ENCODE measurements at places on chromosomes 2 and 18. TPM values are rescaled to one million over a fixed set of nuclear protein-coding genes. Genes with fewer than 3 reads are reported as not detected.

GRCh38 chr2:54161660-54162424 is 46.4 kb downstream of the ACYP2 start:
- DNase-seq = no peak

DNA sequence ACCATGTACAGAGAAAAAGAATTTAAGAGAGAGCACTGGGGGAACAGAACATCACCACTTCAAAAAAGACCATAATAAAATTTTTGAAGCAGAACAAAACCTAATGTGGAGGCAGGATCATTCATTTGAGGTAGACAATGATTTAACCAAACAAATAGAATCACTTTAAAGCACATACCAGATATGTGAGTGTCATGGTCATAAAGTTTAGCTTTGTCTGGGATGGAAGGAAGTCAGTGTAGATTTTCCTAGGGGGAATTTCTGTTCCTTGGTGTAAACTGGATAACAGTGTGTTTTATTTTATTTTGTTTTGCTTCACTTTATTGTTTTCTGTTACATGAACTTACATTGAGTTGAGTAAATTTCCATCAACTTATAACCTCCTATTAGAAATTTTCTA is 120.8 kb downstream of the CRIM1 start:
- DNase-seq = no peak

- no peak for DNase-seq
These were observed 230.0 kb upstream of the EPHA4 start for GRCh38 chr2:221802089-221802488.

Gene OXER1
- 0.41 TPM for total RNA-seq

DNA sequence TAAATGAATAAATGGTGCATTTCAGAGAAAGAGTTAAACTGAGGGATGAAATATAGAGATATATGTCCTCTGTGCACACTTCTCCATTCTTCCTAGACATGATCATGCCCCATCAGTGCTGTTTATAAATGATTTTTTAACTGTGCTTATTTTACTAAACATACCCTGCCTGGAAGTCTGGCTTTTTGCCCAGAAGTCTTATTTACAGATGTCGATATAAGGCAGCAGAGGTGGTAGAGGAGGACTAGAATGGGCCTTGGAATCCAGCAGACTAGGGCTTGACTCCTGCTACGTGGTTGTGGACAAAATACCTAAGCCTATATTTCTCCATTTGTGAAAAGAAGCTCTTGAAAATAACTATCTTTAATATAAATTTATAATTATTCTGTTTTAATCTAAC is 355.5 kb downstream of the RAD51AP2 start:
- no peak for DNase-seq

GRCh38 chr18:28075501-28075900 is 101.4 kb downstream of the CDH2 start:
- DNase-seq = no peak

DNA sequence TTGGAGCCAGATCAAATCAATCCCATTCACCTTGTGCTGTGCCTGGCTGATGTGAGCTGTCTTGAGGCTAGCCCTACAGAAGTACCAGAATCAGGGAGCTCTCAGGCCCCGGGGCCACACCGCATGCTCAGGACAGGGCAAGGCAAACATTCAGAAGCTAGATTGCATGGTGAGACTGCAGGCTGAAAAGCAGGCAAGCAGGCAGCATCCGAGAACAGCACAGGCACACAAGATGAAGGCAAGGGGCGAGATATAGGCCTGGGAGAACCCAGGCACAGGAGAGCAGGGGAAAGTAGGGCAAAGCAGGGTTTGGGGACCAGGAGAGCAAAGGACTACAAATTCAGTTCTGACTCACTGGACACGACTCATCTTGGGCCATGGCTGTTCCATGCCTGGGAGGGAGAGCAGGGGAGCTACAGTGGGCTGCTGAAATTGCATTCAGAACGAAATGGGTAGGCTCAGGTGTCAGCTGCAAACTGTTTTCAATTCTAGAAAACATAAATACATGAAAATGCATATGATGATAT is 59.6 kb downstream of the GALNT14 start:
- DNase-seq = no peak
